ENCODE measurements at places on chromosomes 3 and 15.

DNA sequence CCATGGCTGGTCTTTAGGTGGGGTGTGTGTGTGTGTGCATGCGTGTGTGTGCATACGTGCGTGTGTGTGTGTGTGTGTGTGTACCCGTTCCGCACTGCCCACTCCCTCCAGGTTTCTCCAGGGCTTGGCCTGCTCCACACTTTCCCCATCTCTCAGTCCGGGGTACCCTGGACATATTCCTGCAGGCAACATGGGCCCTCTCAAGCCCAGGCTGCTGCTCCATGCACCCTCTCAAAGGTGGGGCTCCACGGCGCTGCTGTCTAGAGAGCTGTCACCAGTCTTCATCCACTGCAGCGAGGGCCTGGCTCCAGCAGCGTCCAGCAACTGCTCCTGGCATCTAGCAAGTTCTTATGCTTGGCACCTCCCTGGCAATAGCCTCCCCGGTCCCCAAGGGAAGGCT, 86.1 kb downstream of the ATP10A start:
- H3K27me3 ChIP-seq = no peaks in the 10 kb centered on the region
- DNase-seq = no peak
- H3K4me3 ChIP-seq = no peak overlapping the region
- H3K27ac ChIP-seq = no peak overlapping the region
- H3K36me3 ChIP-seq = no peaks in the 10 kb centered on the region

DNA sequence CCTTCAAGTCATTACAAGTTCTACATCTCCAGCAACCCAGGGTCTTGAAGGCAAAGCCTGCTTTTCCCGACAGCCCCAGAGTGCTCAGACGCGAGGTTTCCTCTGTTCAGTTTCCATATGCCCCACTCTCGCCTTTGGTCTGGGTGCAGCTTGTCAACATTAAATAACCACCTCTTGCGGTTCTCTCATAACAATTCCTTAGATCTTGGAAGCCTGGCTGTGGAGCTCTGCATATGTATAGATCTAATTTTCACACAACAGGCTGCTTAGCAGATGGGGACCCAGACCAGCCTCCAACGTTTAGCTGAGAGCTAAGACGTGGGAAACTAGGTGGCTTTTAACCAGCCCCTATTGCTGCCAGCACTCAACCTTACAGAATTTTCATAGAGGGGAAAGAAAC, 295.5 kb downstream of the RPLP1 start:
- H3K4me1 ChIP-seq = no peaks in the 10 kb centered on the region
- H3K4me3 ChIP-seq = no peak overlapping the region
- no peak overlapping the region for H3K27ac ChIP-seq
- peaks cover 12% of the 10 kb centered on the region for H3K27me3 ChIP-seq

GRCh38 chr15:65077981-65078352, 1.4 kb downstream of the KBTBD13 start:
- no peaks in the 10 kb centered on the region for H3K36me3 ChIP-seq
- H3K27me3 ChIP-seq = no peaks in the 10 kb centered on the region
- no peak overlapping the region for H3K27ac ChIP-seq
- no peaks in the 10 kb centered on the region for H3K4me1 ChIP-seq
- no peak for DNase-seq

GRCh38 chr3:133745981-133746711, at the start of gene TF:
Gene TF (plus strand): TSS chr3:133746393. CDS start chr3:133746441, 48 bp downstream.
- peaks cover 19% of the 10 kb centered on the region for H3K4me1 ChIP-seq
- no peaks in the 10 kb centered on the region for H3K36me3 ChIP-seq
- H3K27me3 ChIP-seq = no peaks in the 10 kb centered on the region

DNA sequence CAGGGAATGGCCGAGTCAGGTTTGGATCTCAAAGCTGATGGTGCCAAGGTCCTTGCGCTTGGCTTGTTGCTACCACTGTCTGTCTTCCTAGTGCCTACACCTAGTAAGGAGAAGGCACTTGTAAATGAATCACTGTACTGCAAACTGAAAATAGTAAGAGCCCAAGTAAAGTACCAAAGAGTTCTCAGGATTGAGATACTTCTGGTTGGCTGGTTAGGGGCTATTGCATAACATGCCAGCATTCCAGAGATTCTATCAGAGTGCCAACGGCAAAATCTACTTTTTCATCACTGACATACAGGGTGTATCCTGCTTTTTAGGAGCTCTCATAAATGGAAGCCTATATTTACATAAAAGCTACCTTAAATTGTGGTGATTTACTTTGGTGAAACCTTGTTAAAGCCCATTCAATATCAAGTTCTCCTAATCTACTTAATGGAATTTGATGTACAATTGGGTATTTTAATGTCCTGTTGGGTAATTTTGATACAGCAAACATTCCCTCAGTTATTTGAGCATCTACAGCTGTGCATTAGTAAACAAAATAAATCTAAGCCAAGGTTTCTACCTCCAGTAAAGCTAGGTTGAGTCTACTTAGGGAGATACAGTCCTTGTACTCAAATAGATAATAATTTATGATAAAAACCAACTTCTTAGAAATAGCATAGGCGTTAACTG, 30.7 kb upstream of the CHD2 start:
- no peaks in the 10 kb centered on the region for H3K27me3 ChIP-seq
- peak; percentile 88 for DNase-seq
- H3K4me3 ChIP-seq = no peak overlapping the region
- no peaks in the 10 kb centered on the region for H3K36me3 ChIP-seq

DNA sequence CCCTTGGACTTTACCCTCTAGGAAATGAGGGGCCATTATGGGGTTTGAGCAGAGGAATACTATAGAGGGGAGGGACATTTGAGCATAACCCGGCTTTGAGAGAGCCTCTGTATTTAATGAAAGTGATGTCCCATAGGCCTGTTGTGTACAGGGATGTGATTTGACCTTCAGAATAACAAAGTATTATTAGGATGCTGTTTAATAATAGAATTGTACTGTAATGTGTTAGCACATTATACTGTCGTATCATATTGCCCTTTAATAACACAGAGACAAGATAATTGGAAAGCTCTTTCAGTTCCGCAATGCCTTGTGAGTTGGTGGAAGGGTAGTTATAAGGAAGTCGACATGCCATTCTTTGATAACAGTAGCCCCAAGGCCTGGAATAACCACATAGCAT, 328.3 kb downstream of the RYR3 start:
- no peaks in the 10 kb centered on the region for H3K4me1 ChIP-seq
- H3K4me3 ChIP-seq = no peak overlapping the region
- H3K36me3 ChIP-seq = no peaks in the 10 kb centered on the region
- peaks cover 96% of the 10 kb centered on the region for H3K27me3 ChIP-seq
- no peak overlapping the region for H3K27ac ChIP-seq

GRCh38 chr15:82871832-82872484, 62.5 kb downstream of the WHAMM start:
- H3K27me3 ChIP-seq = no peaks in the 10 kb centered on the region
- no peak for DNase-seq
- peaks cover 18% of the 10 kb centered on the region for H3K4me1 ChIP-seq

GRCh38 chr3:141845407-141846049, 30.9 kb upstream of the ATP1B3 start:
- H3K36me3 ChIP-seq = no peaks in the 10 kb centered on the region
- H3K27ac ChIP-seq = no peak overlapping the region

- no peaks in the 10 kb centered on the region for H3K27me3 ChIP-seq
- no peak overlapping the region for H3K4me3 ChIP-seq
- DNase-seq = no peak
- H3K4me1 ChIP-seq = no peaks in the 10 kb centered on the region
These were observed 476.3 kb downstream of the EPHB1 start for GRCh38 chr3:135271177-135272025.

- H3K27ac ChIP-seq = no peak overlapping the region
- DNase-seq = peak; percentile 48
- no peaks in the 10 kb centered on the region for H3K27me3 ChIP-seq
- no peaks in the 10 kb centered on the region for H3K36me3 ChIP-seq
These were observed 690.2 kb upstream of the DPPA4 start for GRCh38 chr3:110027446-110028080.

- peak; percentile 86 for DNase-seq
- peaks cover 38% of the 10 kb centered on the region for H3K4me1 ChIP-seq
- no peaks in the 10 kb centered on the region for H3K36me3 ChIP-seq
- H3K27ac ChIP-seq = peak overlapping the region; percentile 91
These were observed 35.9 kb upstream of the CEMIP start for GRCh38 chr15:80743189-80743833.

DNA sequence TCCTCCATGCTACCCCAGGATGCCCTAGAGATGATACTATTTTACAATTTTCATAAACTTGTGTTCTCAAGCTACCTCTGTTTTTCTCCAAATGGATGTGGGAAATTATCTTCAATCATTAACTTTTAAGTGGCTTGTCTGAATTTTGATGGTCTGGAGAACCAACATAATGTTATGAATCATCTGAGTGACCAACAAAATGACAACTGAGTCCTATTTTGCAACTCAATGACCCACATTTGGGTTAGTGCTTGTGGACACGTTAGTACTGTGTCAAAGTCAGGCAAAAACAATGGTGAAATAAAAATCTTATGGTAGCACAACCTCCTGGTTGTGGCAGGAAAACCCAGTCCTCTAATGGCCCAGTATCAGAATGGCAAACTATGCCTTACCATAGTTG, 352.4 kb upstream of the ZNF385D start:
- H3K27me3 ChIP-seq = no peaks in the 10 kb centered on the region
- peaks cover 24% of the 10 kb centered on the region for H3K4me1 ChIP-seq
- H3K27ac ChIP-seq = no peak overlapping the region
- no peaks in the 10 kb centered on the region for H3K36me3 ChIP-seq
- no peak for DNase-seq

DNA sequence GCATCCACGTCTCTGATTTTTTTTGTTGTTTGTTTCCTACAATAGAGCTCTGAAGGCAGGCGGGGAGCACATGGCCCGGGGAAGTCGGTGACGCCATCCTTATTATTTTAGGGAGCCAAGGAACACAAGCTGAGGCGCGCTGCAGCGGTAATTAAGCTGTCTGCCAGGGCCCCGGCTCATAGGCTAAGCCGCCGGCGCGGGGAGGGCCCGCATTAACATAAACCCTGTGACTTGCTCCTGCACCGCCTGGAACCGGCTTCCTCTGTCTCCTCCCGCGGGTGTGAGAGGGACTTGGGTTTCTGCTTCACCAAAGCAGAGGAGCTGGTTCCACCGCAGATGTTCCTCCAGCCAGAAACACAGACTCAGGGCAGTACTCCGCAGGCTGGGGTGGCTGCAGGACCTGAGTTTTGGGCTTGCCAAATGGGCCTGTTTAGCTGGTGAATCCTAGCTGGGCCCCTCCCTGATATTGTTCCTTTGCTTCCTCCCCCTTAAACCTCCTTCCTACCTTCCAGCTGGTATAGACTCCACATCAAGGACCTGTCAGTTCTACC, 25.3 kb downstream of the ANP32A start:
- no peak for DNase-seq
- peaks cover 5% of the 10 kb centered on the region for H3K36me3 ChIP-seq
- no peak overlapping the region for H3K4me3 ChIP-seq

DNA sequence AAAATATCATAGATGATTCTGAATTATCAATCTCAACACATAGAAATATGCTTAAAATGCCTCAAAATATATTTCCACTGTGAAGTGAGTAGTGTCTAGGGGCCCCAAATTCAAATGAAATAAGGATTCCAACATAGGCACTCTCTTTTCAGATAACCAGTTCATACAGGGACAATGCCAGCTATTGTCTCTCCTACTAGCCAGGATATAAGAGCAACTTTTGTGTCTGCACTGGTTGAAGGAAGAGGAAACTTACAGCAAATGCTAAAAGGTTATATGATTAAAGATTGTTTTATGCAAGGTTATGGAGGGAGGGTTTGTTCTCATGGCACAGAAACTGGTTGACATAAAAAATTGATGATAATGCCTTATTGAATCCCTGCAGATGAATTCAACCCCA, 579.4 kb upstream of the ALCAM start:
- no peaks in the 10 kb centered on the region for H3K4me1 ChIP-seq
- no peak for DNase-seq
- H3K27ac ChIP-seq = no peak overlapping the region
- H3K4me3 ChIP-seq = no peak overlapping the region
- H3K27me3 ChIP-seq = no peaks in the 10 kb centered on the region

DNA sequence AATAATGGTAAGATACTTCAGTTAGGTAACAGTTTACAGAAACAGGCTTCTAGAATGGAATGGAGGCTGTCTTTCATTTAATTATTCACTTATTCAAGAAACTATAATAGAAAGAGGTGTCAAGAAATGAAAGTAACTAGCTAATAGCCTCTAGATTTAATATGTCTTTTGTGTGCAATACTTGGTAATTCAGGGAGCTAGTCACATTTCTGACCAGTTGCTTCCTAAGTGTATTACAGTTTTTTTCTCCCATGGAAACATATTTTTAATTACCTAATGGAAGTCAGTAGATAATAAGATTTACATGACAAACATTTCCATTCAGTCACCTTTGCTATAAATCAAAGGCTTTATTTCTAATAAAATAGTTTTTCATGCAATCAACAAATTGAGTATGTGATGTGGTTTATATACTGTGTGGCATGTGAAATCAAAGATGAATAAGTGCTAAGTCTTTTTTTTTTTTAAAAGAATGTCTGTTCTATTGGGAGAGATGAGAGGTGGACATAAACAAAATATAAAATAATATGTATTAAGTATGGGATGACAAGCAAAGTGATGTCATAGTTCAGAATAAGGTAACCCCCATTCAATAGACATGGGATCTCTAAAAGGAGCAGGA, 985.7 kb downstream of the SQOR start:
- H3K4me3 ChIP-seq = no peak overlapping the region
- H3K27ac ChIP-seq = no peak overlapping the region
- no peaks in the 10 kb centered on the region for H3K27me3 ChIP-seq
- no peaks in the 10 kb centered on the region for H3K36me3 ChIP-seq
- no peaks in the 10 kb centered on the region for H3K4me1 ChIP-seq
- no peak for DNase-seq

DNA sequence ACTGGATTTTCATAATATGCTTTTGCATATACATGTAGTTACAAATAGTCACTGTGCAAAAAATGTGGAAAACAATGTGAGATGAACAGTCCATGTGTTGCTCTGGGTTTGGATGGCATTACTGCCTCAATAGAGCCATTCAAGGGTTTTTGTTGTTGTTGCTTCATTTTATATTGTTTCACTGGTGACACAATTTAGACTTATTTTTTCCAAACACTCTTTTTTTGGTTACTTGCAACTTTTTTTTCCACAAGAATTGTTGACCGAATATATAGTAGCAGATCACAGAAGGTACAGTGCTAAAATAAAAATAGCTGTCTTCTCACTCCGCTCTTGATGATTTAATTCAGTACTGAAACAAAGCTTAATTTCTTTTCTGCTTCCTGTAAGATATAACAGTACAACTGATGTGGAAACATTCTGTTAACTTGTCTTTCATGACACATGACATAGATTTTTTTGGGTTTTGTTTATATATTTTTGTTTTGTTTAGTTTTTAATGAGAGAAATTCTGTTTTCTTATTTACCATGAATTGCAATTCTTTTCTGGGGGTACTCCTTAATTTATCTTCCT, 618.6 kb downstream of the NAALADL2 start:
- H3K27ac ChIP-seq = no peak overlapping the region
- no peak for DNase-seq
- no peak overlapping the region for H3K4me3 ChIP-seq
- no peaks in the 10 kb centered on the region for H3K36me3 ChIP-seq

GRCh38 chr3:187735837-187736236, 9.4 kb downstream of the BCL6 start:
- no peak for DNase-seq
- peaks cover 25% of the 10 kb centered on the region for H3K4me1 ChIP-seq
- no peak overlapping the region for H3K4me3 ChIP-seq
- peaks cover 15% of the 10 kb centered on the region for H3K36me3 ChIP-seq
- no peak overlapping the region for H3K27ac ChIP-seq

All from PC-3 (cell line).